G401 (cell line): ENCODE measurements at places on chromosomes 13 and 19. TPM values are rescaled to one million over a fixed set of nuclear protein-coding genes. Genes with fewer than 3 reads are reported as not detected.

DNA sequence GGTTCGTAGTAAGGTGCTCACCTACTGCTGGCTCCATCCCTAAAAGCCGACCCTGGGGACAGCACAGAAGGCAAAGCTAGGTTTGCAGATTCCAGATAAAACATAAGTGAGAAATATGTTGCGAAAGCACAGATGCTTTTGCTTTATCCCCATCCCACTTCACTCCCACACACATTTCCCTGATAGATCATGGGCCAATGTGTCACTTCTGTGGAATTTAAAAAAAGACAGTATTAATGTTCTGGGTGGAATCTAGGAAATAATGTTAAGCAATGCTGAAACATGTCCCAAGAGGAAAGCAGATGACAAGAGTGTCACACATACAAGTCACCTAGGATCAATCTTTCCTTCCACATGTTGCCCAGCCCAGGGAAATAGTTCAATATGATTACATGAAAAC is 661.0 kb upstream of the MIR17HG start:
- DNase-seq, result no peak

GRCh38 chr13:30974350-30974749 is 41.9 kb downstream of the TEX26 start:
- no peak for DNase-seq

Gene TUBB4A
- 2.1 and 3.3 TPM in 2 replicates for total RNA-seq

Gene SULT2A1
- not detected in 2 replicates for total RNA-seq

GRCh38 chr19:32012206-32012605 is 333.2 kb upstream of the ZNF507 start:
- no peak for DNase-seq
